ENCODE measurements at places on chromosomes 4 and X.

- H3K4me1 ChIP-seq, result peaks cover 7% of the 10 kb centered on the region
- H3K27me3 ChIP-seq, result no peaks in the 10 kb centered on the region
- H3K4me3 ChIP-seq, result no peak overlapping the region
Observed at GRCh38 chr4:55355555-55355954, 9.5 kb downstream of the SRD5A3 start.

DNA sequence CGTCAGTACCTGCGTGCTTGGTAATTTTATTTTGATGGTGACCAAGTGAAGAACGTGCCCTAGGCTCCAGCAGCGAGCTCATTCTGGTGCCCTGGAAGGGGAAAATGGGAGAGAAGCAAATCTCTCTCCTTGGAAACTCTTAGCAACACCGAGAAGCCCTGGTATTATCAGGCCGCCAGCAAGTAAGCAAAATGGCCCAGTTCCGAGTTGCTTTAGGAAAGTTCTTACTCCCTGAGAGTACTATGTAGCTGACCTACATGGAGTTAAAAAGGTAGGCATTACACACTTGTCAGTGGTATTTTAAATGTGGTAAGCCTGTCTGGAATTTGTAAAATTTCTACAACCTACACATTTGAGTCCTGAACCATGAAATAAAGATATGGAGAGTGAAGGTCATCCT is 146.4 kb downstream of the CPEB2 start:
- H3K27ac ChIP-seq, result no peak overlapping the region
- H3K36me3 ChIP-seq, result no peaks in the 10 kb centered on the region
- no peaks in the 10 kb centered on the region for H3K4me1 ChIP-seq
- DNase-seq, result no peak
- no peak overlapping the region for H3K4me3 ChIP-seq

- H3K27ac ChIP-seq, result no peak overlapping the region
- H3K4me3 ChIP-seq, result no peak overlapping the region
- DNase-seq, result no peak
- H3K27me3 ChIP-seq, result no peaks in the 10 kb centered on the region
- H3K4me1 ChIP-seq, result no peaks in the 10 kb centered on the region
Observed at GRCh38 chrX:30939928-30940327, 50.9 kb upstream of the TAB3 start.

DNA sequence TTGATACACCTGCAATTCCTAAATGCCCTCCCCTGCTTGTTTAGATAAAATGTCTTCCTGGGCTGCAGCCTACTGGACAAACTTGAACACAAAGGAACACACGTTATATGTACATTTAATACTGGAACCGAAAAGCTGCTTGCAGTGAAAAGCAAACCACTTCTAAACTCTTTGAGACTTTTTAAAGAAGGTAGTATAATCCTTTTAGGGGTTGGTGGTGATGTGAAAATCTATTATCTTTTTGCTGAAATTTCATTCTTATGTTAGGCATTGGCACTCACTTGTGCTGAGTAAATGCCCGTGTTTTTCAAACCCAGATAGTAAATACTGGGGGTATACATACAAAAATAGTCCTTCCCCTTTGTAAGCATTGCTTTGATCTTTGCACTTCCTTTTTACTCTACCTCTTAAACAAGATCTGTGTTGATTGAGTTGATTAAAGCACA is 2.2 kb downstream of the NFKB1 start:
- H3K27ac ChIP-seq, result peak overlapping the region; percentile 98
- no peak for DNase-seq
- H3K36me3 ChIP-seq, result peaks cover 7% of the 10 kb centered on the region
- H3K27me3 ChIP-seq, result no peaks in the 10 kb centered on the region

DNA sequence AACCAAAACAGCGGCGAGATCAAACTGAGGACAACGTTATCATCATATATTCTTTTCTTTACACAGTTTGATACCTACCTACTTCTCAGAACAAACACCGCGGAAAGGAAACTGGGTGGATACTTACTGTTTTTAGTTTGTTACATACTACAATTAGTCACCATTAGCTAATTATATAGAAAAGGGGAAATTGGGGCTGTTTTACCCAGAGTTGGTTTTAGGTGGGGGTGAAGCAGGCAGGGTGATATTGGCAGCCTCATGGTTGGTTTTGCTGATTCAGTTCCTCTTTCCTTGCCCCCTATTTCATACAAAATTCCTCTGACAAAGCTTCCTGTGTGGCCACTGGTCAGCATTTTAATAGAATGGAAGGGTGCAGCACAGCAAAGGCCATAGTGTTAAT is 77.8 kb downstream of the SORBS2 start:
- no peak overlapping the region for H3K4me3 ChIP-seq
- peaks cover 3% of the 10 kb centered on the region for H3K36me3 ChIP-seq
- DNase-seq, result no peak
- H3K27ac ChIP-seq, result no peak overlapping the region

- H3K36me3 ChIP-seq, result no peaks in the 10 kb centered on the region
- no peak for DNase-seq
- no peak overlapping the region for H3K4me3 ChIP-seq
- H3K27me3 ChIP-seq, result peaks cover 16% of the 10 kb centered on the region
- H3K27ac ChIP-seq, result no peak overlapping the region
Observed at GRCh38 chr4:186472948-186473347, 82.4 kb downstream of the MTNR1A start.

- peaks cover 13% of the 10 kb centered on the region for H3K27me3 ChIP-seq
- H3K4me3 ChIP-seq, result no peak overlapping the region
- H3K36me3 ChIP-seq, result no peaks in the 10 kb centered on the region
- H3K27ac ChIP-seq, result no peak overlapping the region
- H3K4me1 ChIP-seq, result no peaks in the 10 kb centered on the region
Observed at GRCh38 chr4:7359400-7360062, 75.2 kb downstream of the PSAPL1 start.

- no peaks in the 10 kb centered on the region for H3K27me3 ChIP-seq
- peaks cover 8% of the 10 kb centered on the region for H3K4me1 ChIP-seq
- no peak overlapping the region for H3K4me3 ChIP-seq
- H3K36me3 ChIP-seq, result peaks cover 8% of the 10 kb centered on the region
Observed at GRCh38 chr4:150591406-150591805, 9.5 kb downstream of the MAB21L2 start.

DNA sequence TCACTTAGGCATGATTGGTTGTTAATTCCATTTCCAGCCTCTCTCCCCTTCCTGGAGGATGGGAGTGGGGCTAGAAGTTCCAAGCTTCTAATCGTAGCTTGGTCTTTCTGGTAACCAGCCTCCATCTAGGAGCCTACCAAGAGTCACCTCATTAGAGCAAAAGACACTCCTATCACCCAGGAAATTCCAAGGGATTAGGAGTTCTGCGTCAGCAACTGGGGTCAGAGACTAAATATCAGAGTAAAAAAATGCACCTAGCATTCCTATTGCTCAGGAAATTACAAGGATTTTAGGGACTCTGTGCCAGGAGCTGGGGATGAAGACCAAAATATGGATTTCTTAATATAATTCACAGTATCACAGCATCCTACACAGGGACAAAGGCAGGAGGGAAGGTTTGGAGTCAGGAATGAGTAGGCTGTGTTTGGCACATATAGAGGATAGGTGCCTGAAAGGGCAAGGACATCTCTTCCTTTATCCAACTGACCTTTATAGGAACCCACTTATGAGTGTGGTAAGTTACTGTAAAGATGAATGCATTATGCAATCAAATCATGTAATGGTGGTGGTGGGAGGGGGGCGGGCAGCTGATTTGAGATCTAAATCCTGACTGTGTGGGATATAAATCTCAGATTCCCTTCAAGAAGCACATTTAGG is 30.5 kb upstream of the LIMCH1 start:
- H3K27ac ChIP-seq, result no peak overlapping the region
- no peak overlapping the region for H3K4me3 ChIP-seq
- H3K4me1 ChIP-seq, result no peaks in the 10 kb centered on the region
- no peak for DNase-seq
- H3K36me3 ChIP-seq, result no peaks in the 10 kb centered on the region

GRCh38 chr4:183229397-183229796 is 90.7 kb downstream of the CLDN22 start:
- no peaks in the 10 kb centered on the region for H3K4me1 ChIP-seq
- peaks cover 5% of the 10 kb centered on the region for H3K36me3 ChIP-seq
- no peak for DNase-seq
- no peak overlapping the region for H3K4me3 ChIP-seq
- H3K27ac ChIP-seq, result no peak overlapping the region
- no peaks in the 10 kb centered on the region for H3K27me3 ChIP-seq

DNA sequence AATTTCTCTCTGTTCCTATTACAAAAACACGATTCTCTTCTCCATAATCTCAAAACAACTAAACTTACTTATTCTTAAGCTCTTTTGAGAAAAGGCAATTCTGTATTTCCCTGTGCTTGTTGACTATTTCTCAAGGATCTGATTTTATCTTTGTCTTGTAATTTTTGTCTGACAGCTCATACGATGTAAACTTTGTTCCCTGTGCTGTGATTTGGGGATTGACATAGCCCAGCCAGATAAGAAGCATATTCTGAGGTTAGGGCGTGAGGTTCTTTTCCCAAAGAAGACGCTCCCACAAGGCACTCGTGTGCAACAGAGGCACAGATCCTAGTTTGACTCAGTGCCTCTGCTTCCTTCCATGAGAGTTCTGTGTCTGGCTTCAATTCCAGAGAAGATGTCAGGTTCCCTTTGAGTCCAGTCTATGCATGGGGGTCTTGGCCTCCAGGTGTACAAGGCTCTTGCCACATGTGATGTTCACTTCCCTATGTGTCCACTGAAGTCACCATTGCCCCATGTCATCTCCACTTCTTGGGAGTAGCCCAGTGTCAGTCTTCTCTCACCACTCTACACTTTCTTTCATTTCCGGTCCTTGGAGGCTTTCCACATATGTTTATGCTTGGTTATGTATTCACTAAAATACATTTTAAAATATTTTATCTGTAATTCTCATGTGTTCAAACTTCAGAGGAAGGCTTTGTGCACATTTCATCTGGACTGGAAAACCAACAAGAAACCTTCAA is 94.8 kb downstream of the MID1 start:
- no peak for DNase-seq
- H3K36me3 ChIP-seq, result no peaks in the 10 kb centered on the region
- H3K4me3 ChIP-seq, result no peak overlapping the region
- H3K27me3 ChIP-seq, result no peaks in the 10 kb centered on the region
- H3K4me1 ChIP-seq, result no peaks in the 10 kb centered on the region
